ENCODE measurements at places on chromosomes 5 and 9. TPM values are rescaled to one million over a fixed set of nuclear protein-coding genes. Genes with fewer than 3 reads are reported as not detected.

DNA sequence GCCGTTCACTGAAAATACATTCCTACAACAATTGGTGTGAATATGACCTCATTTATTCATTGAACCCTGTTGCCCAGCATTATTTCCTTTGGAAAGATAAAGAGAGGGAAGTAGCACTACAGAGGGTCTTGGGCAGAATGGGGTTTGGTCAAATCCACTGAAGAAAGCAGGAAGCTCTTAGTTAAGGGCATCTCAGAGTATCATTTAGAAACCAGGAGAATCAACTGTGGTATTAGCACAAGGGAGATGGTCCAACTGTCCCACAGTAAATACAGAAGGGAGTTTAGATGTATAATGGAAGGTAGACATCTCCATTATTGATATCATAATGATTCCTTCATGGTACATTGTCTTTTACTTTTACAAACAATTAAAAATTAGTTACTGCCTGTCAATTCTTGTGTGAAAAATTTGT is 47.1 kb downstream of the LIX1 start:
- DNase-seq = no peak

DNA sequence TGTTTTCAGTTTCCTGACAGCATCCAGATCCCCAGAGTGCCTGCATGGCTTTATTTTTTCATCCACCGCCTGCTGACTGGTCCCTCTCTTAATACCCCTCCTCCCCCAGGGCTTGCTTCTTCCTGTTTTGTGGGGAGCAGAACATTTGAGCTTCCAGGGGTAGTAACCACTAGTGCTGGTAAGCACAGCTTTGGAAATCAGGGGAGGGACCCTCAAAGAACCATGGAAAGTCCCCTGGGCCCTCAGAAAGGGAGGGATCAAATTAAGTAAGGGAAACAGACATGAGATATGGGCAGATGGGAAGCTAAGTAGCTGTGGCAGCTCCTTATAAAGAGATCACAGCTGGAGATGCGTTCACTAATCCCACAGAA is 26.8 kb downstream of the GRIA1 start:
- peak; percentile 26 for DNase-seq

Gene NIPSNAP3A
- polyA plus RNA-seq = 38.6 TPM

DNA sequence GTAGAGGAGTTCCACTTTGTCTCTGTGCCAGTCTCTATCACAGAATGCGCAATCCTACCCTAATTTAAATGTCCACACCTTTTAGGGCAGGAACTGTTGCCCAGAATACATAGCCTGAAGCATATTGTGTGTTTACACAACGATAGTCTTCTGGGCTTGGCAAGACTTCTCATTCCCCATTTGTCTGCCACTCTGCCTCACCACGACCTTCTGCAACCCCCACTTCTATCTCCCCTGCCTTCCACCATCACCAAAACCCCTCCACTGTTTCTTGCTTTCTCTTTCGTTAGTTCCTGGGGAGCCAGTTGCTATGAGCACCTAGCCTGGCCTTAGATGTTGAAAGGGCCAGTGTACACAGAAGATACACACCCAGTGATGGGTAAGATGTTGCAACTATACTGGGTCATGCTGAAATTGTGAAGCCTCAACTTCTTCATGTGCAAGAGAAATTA is 883 bp upstream of the RNF145 start:
- peak; percentile 25 for DNase-seq

- no peak for DNase-seq
These were observed 182.4 kb downstream of the IRX1 start for GRCh38 chr5:3778000-3778550.

GRCh38 chr5:135106610-135107471 is 72.8 kb upstream of the PITX1 start:
- DNase-seq = peak; percentile 54

- DNase-seq = peak; percentile 69
These were observed 60.6 kb upstream of the AFAP1L1 start for GRCh38 chr5:149210968-149211490.

- DNase-seq = peak; percentile 74
These were observed 57.7 kb upstream of the CER1 start for GRCh38 chr9:14780251-14780650.

GRCh38 chr5:67146574-67146973 is 50.0 kb downstream of the CD180 start:
- DNase-seq = no peak

- no peak for DNase-seq
These were observed 351.5 kb downstream of the GADD45G start for GRCh38 chr9:89956331-89956730.

Gene ZNF189
- 14.4 TPM for polyA plus RNA-seq

Gene LCN2
- not detected for polyA plus RNA-seq

Gene ADAMTSL1
- polyA plus RNA-seq = 43.5 TPM

GRCh38 chr9:92066168-92066567 is 49.0 kb downstream of the SPTLC1 start:
- no peak for DNase-seq

Gene SPAG8
- 3.3 TPM for polyA plus RNA-seq

DNA sequence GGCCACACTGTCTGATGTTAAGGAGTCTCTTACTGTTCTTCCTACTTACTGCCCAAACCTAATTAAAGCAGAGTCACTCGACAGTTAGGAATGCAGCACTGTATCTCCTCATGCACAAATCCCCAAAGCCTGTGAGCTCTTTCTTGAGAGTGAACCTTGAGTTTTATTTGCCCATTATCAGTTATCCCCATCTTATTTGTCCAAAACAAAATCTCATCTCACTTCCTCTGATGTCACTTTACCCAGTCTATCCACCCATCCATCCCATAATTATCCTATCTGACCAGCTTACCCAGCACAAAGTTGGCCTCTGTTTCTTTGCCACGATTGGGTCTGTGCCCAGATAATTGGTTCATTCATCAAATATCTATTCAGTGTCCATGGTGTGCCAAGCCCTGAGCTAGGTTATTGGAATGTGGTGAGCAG is 250.8 kb downstream of the SLIT3 start:
- DNase-seq = peak; percentile 10

Gene ANKRD18B
- 0.53 TPM for polyA plus RNA-seq

DNA sequence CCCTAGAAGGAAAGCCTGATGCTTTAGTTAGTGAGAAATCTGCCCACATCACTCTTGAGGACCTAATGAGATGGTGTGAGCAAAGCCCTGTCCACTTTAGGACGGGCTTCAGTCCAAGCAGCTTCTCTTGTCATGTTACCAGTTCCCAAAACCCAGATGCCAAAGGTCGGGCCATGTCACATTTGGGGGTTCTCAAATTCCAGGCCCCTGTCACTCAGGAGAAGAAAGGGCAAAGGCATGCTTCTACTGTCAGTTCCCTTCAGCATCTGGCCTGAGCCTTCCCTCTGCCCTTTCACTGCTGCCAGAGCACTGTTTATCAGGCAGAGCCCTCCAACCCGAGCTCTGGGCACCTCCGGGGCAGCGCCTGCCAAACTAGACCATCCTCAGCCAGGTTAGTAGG is 556.0 kb downstream of the BNC2 start:
- no peak for DNase-seq

Gene PRRX2
- polyA plus RNA-seq = 0.51 TPM

DNA sequence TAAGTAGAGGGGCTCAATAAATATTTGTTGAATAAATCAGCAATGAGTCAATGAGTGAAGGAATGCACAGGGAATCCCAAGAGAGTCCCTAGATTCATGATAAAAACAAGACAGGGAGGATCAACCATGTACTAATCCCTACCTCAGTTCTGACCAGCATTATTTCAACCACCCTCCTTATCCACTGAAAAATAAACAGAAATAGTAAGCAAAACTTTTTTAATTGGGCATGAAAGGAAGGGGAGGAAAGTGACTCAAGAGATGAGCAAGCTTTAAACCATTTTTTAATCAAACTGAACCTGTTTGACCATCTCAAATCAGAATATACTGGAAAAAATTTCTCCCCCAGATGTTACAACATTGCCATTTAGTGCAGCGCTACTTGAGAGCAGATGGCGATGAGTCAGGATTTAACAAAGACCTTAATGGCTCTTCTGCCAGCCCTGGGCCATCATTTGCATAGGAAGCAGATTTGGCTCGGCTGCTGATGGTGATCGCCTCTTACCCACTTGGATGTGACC is 194.8 kb upstream of the SLC30A5 start:
- peak; percentile 33 for DNase-seq

DNA sequence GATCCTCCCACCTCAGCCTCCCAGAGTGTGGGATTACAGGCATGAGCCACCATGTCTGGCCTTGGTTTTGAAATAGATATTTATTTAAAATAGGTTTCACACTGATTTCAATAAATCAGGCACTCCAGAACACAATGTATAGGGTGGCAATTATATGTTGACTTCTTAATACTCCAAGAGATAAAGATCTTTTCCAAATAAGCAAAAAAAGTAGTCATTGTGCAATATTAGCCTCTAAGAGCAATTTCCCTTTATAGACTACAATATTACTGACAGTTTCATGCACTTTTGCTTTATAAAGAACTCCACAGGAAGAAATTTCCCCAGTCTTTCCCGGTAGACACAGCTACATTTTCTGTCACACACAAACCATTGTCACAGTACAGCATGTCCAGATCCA is 23.4 kb upstream of the RUFY1 start:
- DNase-seq = no peak

DNA sequence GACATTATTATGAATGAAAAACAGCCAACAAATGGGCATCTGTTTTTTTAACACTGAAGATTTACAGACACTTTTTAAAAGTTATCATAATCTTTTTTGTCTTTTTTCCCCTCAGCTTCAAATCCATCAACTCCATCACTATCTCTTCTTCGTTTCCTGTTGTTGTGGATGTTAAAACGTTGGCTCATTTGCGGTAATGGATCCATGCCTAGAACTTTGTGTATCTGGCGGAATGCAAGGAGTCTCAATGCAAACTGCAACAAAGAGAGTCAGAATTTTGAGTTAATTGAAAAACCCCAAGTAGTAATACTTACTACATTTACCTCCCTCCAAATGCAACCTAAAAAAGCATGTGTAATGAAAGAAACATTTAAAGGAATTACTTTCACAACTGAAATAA is 42.9 kb upstream of the MTMR12 start:
- DNase-seq = no peak

DNA sequence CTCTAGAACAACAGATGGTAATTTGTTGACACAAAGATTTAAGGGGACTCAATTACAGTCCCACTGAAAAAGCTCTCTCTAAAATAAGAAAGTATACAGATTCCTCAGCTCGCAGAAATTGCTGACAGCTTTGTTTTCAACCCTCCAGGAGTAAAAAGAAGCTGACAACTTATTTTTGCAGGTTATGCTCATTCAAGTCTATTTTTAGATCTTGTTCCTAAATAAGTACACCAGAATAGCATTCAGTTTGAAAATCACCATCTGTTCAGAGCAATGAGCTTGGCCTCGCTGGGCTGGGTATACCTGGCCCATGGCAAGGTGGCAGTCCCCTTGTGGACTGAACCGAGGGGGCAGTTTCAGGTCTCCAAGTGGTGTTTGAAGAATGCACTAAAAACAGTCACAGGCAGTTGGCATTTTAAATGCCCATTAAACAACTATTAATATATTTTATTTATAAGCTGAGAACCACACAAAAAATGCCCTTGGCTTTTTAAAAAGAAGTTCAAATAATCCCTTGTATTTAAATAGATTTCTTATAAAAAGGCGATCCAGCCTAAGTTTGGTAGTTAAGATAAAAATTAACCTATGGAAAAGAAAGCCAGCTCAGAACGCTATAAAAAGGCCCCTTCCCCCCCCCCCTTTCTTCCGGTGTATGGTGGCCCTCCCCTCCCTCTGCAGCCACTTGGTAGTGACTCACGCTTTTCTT is 169.2 kb downstream of the AUH start:
- DNase-seq = peak; percentile 15

DNA sequence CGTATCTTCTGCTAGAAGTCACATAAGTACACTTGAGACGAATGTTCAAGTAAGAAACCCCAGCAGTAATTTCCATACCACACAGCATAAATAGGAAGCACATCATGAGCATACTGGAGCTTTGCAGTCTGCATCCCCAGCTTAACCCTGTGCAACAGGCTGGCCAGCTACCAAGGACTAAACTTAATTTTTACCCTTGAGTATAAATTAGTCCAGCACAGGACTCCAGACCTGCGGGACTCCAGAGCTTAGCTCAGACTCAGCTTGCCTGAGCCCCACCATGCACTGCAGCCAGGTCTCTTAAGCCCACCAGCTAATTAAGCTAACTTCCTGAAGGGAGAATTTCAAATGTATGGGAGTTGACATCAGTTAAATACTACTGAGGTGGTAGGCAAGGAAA is 491.0 kb downstream of the ARHGEF28 start:
- no peak for DNase-seq

Gene NSUN2
- 27.8 TPM for polyA plus RNA-seq

- DNase-seq = no peak
These were observed 114.6 kb downstream of the C5orf15 start for GRCh38 chr5:133853646-133854365.

Gene PFN3
- polyA plus RNA-seq = not detected

GRCh38 chr9:92611621-92612285 is 58.2 kb downstream of the IPPK start:
- no peak for DNase-seq

Gene SPINK6
- polyA plus RNA-seq = not detected

GRCh38 chr9:79968533-79968932 is 396.8 kb downstream of the TLE4 start:
- DNase-seq = no peak

GRCh38 chr5:144275329-144275728 is 104.7 kb downstream of the KCTD16 start:
- peak; percentile 77 for DNase-seq

Gene EPB41L4B
- 13.4 TPM for polyA plus RNA-seq

- no peak for DNase-seq
These were observed 59.0 kb upstream of the ZBTB43 start for GRCh38 chr9:126745574-126746411.

DNA sequence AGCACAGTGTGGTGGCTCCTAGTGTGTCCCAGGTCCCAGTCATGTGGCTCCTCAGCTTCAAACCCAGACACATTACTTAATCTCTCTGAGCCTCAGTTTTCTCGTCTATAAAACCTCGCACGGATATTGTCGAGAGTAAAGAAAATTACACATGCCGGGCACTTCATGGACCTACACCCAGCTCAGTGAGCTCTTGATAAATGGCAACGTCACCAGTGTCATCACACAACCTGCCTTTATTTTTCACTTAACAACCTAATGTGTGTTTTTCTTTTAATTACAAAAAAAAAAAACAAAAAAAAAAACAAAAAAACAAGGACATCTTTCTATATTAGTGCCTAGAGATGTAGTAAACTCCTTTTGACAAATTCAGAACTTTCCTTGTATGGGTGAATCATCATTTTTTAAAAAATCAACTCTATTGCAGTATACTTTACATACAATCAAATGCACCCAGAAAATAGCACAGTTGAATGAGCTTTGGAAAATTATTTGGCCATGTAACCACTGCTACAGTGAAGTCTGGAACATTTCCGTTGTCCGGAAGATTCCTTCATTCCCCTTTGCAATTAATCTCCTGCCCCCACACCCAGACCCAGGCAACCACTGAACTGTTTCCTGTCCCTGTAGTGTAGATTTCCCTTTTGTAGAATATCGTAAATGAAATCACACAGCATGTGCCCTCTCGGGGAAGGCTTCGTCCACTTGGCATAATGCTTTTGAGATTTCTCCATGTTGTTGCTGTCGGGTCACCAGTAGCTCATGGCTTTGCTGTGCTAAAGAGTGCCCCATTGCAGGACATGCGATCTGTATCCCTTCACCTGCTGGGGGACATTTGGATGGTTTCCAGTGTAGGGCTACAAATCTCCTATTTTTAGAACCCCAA is 100.4 kb upstream of the LARP1 start:
- no peak for DNase-seq

GRCh38 chr5:166562246-166562645 is 1729.2 kb upstream of the WWC1 start:
- DNase-seq = no peak

GRCh38 chr5:165328846-165329245 is 1823.4 kb downstream of the MAT2B start:
- DNase-seq = no peak

Gene SUB1
- 262 TPM for polyA plus RNA-seq

GRCh38 chr9:115849679-115850412 is 303.7 kb upstream of the PAPPA start:
- no peak for DNase-seq

All from brain (organoid and tissue), 16 donors.